Smooth muscle cell of the brain vasculature (primary cell): ENCODE measurements at places on chromosomes 11 and 22.

GRCh38 chr11:33449798-33450197 is 192.6 kb downstream of the HIPK3 start:
- no peak for DNase-seq

- DNase-seq: no peak
These were observed 30.2 kb upstream of the KLHL35 start for GRCh38 chr11:75463106-75463774.

DNA sequence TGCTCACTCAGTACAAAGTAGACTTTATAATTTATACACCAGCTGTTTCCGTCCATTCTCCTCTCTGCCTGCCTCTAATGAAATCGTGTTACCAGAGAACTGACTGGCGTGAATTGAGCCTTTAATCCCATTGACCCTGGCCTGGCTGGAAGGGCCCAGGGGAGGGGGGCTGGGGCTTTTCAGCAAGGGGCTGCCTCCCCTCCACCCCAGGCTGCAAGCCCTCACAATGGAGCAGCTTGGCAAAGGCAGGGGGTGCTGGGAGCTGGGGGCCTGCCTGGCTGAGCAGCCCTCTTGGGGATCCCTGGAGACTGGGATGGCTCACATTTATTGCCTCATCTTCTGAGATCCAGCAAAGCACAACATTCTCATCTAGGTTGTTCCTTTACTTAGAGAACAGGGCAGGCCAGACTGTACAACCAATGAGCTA is 25.8 kb upstream of the LMO1 start:
- no peak for DNase-seq

GRCh38 chr11:61683961-61684869 is 4.0 kb downstream of the DAGLA start:
- DNase-seq: no peak

DNA sequence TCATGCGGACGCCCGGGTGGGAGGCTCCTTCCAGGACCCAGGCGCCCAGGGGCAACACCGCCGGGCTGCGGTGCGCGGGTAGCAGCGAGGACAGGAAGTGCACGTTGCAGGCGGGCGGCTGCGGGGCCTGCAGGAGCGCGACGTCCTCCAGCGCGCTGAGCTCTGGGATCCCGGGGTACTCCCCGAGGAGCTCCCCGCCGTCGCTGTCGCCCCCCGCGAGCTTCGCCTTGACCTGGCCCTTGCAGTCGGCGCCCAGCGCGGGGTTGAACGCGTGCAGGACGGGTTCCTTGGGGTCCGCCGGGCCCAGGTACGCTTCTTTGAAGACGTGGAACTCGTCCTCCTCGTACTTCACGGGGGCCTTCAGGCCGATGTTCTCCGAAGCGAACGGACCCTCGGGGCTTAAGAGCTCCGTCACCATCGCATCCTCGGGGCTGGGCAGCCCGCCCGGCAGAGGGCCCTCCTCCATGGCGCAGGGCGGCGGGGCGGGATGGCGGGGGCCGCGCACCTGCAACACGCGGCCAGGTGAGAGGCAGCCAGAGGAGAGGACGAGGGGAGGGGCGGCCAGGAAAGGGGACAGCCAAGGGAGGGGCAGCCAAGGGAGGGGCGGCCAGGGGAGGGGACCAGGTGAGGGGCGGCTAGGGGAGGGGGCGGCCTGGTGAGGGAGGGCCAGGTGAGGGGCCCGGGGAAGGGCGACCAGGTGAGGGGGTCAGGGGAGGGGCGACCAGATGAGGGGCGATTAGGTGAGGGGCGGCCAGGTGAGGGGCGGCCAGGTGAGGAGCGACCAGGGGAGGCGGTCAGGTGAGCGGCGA is 921 bp downstream of the TESMIN start:
- no peak for DNase-seq

DNA sequence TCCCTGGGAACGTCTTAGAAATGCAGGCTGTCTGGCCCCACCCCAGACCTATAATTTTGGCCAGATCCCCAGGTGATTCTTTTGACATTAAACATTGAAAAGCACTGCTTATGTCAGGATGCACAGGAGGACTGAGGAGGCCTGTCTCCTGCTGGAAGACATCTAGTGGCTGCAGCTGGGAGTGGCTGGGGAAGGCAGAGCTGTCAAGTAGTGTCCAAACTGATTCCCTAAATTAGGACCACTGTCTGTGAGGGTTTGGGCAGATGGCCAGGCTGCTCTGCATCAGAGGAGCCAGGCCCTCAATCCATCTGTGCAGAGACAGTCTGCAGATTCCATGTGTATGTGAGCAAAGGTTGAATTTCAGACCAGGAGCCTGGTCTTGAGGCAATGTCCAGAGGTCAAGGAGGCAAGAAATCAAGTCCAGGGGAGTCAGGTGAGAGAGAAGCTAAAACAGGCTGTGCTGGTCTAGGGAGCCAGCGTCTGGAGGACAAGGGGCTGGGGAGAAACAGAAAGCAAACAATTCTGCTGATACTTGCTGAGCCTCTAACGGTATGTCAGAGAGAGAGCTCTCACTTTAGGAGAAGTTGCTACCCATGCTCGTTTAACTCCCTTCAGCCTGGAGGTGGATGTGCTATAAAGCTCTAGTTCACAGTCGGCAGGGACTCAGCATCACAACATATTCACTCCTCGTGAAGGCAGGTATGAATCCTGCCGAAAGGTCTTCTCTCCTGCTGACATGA is 15.3 kb upstream of the SYTL2 start:
- DNase-seq: no peak
